ENCODE measurements at places on chromosomes 3 and 15.

DNA sequence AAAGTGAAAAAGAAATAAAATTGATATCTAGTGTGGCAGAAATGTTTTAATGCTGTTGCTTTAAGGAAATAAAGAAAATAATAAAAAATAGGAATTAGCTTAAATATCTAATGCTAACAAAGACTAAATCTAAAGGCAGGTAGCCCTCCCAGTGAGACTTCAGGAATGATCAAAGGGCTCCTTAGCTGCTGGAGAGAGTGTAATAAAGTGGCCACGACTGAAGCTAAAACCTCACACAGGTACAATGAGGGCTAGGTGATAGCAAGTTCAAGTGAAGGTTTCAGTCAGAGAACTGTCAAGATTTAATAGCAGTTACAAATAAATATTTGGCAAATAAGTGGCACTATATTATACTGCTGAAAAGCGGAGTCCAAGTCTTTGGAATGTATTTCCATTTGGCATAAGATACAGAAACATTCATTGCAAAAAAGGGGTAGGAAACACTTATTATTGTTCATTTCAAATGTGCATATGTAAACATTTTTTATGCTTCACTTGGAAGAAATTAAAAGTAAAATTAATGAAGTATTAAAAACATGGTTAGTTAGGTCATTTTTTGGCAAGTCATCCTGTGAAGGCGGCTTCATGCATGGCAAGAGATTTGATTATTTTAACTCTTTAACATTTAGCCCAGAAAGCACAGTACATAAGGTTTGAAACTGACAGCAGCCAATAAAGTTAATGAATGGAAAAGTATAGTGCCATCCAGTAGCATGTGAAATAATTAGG lies 168.2 kb downstream of the ECT2 start:
- DNase-seq: no peak

GRCh38 chr3:12737319-12737718 lies 21.7 kb downstream of the TMEM40 start:
- no peak for DNase-seq

DNA sequence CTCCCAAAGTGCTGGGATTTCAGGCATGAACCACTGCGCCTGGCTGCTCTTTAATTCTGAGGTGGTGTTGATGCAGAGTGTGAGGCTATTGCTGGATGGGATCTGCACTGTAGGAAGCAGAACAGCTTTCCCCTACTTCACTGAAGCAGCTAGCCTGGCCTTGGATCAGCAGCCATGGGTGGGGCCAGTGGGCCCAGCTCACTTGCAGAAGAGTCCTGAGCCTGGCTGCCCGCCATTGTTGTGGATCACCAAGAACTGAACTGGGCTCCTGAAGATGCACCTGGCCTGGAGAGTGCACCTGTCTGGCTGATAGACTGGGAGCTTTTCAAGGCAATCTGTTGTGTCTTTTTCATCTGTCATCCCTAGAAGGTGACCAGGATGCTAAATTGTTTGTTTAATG lies 11.9 kb downstream of the TLNRD1 start:
- DNase-seq: no peak

- DNase-seq: peak; percentile 19
Measured at GRCh38 chr15:36777926-36778325, 198.5 kb downstream of the CDIN1 start.

DNA sequence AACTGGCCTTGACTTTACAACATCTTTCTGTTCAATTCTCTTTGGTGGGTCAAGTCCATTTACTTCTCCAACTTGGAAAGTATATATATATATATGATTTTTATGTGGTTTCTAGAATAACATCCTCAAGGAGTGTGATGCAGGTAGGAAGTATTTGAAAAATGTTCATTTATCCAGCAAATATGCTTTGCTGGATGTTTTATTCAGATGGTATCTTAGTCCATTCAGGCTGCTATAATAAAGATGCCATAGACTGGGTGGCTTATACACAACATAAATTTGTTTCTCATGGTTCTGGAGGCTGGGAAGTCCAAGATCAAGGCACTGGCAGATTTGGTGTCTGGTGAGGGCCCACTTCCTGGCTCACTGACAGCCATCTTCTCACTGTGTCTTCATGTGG lies 168.7 kb upstream of the RASGRP1 start:
- no peak for DNase-seq

DNA sequence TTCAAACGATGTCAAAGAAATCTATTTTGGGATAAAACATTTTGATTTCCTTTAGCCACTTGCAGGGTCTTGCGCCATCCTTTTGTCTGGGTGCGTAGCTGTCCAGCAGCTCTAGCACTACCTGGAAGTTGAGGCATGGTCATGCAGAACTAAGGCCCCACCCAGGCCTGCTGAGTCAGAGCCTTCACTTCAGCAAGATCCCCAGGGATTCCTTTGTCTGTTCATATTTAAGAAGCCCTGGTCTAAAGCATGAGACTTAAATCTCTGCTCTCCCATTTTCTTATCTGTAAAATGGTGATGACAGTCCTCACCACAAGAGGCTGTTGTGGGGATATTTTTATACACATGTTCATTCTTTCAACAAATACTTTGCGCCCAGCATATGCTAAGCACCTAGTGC lies 99.0 kb upstream of the CTDSPL start:
- DNase-seq: peak; percentile 28

GRCh38 chr3:194976049-194976451 lies 290.4 kb downstream of the FAM43A start:
- no peak for DNase-seq

DNA sequence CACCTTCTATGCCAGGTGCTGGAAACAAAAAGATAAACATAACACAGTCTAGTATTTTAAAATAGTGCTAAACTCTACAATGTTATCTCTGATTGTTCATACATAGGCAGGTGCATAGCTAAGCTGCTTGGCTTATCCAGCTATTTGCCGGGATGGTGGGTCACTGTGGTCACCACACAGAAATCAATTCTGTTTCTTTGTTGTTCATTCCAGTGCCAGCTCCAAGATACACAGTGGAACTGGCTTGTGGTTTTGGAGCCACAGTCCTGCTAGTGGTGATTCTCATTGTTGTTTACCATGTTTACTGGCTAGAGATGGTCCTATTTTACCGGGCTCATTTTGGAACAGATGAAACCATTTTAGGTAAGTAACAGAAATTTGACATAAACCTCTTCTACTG lies 130.2 kb downstream of the IL1RAP start:
- DNase-seq: no peak

DNA sequence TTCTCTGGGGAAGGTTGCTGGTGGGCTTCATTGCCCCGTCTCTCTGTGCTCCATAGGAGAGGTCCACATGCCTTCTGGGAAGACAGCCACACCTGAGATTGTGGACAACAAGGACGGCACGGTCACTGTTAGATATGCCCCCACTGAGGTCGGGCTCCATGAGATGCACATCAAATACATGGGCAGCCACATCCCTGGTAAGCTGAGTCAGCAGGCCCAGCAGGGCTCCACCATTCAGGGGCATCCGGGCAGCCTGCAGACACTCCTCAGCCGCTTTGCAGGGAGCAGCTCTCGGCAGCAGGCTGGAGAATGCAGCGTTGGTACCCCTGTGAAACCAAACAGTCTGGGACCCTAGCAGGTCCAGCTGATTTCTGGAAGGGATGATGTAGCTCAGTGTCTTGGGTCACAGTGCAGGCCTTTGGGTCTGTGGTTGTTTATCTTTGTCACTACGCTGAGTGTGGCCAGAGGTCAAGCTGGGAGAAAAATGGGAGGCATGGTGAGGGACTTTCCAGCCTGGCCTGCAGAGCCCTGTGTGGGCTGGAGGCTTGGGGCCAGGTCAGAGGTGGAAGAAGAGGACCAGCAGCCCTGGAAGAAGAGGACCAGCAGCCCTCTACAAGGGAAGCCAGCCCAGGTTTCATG lies 67.2 kb downstream of the DNASE1L3 start:
- DNase-seq: no peak

DNA sequence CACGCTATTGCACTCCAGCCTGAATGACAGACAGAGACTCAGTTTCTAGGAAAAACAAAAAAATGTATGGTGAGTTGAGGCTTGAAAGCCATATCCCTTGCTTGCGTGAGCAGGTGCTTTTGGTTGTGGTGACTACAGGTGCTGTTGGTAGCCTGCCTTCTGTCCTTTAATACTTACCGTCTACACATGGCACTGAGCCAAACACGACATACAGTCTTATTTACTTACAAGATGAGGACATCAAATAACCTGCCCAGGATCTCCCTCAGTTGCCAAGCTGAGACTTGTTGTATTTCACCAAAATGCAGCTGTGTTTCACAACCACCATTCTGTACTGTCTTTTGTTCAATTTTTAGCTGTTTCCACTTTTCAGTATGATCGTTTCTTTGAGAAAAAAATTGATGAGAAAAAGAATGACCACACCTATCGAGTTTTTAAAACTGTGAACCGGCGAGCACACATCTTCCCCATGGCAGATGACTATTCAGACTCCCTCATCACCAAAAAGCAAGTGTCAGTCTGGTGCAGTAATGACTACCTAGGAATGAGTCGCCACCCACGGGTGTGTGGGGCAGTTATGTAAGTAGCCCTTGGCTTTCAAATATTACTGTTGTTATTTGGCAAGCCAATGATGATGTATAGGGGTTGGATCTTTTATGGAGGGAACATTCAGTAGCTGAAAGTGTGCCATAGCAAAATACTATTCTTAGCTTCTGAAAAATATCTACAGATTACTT lies 6.5 kb downstream of the ALAS1 start:
- DNase-seq: no peak

GRCh38 chr15:100807028-100807427 lies 72.6 kb upstream of the ALDH1A3 start:
- DNase-seq: no peak

DNA sequence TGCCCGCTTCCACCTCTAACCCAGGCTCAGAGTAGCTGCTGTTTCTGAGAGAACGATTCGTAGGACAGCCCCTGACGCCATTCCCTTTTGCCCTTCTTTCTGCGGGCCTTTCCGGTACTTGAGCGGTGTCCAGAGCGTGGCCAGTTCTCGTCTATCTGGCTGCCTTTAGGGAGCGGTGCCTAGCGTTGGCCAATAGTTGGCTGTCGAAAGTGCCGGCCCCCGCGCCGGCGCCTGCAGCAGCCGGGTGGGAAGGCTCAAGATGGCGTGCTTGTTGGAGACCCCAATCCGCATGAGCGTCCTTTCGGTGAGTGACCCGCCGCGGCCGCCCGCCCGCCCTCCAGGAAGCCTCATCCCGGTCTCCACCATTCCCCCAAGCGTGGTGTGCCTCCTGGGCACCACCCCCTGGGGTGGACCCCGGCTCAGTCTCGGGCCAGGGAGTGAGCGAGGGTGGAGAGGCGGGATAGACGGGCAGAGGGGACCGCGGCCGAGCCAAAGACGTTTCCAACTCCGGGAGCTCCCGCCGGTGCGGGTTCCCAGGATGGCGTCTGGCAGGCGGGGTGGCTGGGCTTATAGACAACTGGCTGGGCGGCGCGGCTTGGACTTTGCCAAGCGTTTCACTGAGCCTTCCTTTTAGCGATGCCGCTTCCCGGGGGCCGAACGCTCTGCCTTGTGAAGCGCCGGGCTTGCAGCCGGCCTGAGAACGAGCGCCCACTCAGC lies at the start of gene ARMC8:
ARMC8 (plus strand) TSS at position 6 of the 717 bp plus-strand sequence; CDS start at position 260, 254 bp downstream.
- DNase-seq: peak; percentile 81

GRCh38 chr15:47862402-47862801 lies 145.1 kb downstream of the SEMA6D start:
- DNase-seq: no peak
